ENCODE measurements at places on chromosomes 11 and 22.

DNA sequence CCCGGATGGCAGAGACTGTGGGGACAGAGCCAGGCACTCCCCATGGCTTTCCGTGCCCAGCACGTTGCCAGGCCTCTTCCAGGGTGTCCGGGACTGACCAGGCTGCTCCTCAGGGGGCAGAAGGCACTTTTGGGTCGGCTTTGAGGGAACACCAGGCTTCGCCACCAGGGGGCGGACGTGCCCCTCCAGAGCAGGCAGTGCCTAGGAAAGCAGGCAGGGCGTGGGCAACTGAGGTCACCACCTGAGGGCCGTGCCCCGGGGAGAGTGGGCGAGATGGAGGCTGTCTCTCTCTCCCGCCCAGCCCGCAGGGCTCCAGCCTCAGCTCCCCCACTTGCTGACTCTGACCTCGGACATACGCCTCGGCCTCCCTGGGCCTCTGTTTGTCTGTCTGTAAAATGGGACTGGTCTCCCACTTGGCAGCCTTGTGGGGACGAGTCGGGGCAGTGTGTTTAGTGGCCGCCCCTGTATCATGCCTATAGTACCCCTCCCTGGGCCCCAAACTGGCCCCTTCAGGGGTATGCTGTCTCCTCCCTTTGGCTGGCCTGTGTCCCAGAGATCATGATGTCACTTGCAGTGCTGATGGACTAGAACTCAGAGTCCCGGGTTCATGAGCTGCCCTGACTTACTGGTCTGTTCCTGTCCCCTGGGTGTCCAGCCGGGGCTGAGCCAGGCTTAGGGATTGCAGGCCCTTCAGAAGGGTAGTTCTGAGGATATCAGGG lies 4.4 kb upstream of the PRR5 start:
- peak; percentile 85 for DNase-seq

DNA sequence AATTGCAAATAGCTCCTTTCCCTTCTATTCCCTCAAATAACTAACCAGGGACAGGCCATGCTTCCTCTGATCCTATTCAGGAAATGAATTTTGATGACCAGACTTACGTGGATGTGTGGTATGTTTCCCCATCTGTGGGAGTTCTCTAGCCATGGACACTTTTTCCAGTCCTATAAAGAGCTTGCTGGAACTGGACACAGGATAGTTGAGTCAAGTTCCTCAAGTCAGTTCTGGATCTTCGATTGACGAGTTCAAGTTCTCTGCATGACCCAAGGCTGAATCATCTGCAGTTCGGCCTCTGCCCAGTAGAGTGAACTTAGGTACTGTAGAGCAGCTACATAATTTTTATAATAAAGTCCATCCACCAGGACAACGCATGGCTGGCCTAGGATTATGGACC lies 52.7 kb upstream of the CCND1 start:
- DNase-seq = no peak

GRCh38 chr11:2092956-2093412 lies 46.2 kb downstream of the IGF2 start:
- DNase-seq = no peak

GRCh38 chr11:34149786-34150185 lies 44.4 kb downstream of the NAT10 start:
- DNase-seq = peak; percentile 43

- DNase-seq = no peak
Observed at GRCh38 chr22:46315976-46316375, 19.3 kb downstream of the GTSE1 start.

- no peak for DNase-seq
Observed at GRCh38 chr22:37909766-37910165, 3.7 kb downstream of the MICALL1 start.

GRCh38 chr22:20094197-20094807 lies 14.3 kb downstream of the DGCR8 start:
- DNase-seq = no peak

GRCh38 chr11:65576867-65577755 lies 1.3 kb downstream of the EHBP1L1 start:
- DNase-seq = peak; percentile 96

GRCh38 chr22:37848587-37849088 lies 581 bp upstream of the EIF3L start:
- DNase-seq = peak; percentile 48

DNA sequence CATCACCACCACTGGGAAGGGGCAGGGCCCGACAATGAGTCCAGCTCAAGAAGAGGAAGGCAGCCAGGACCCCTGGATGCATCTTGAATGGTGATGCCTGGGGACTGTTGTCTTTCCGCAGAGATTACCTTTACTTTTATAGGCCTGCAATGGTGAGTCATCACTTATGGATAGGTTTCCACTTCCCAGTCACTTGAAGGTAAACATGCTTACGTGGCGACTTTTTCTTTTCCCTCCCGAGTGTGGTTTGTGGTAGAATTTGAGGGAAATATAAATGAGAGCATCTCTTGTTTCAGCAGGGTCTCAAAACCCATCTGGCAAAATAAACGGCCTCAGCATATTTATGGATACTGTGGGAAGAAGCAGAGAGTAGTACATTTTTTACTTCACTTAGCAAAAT lies at the start of gene MMP13:
Gene MMP13, minus strand, starts transcription at position 109 of the 400 bp plus-strand sequence. Its CDS starts 27 bp downstream, at position 82.
- no peak for DNase-seq

DNA sequence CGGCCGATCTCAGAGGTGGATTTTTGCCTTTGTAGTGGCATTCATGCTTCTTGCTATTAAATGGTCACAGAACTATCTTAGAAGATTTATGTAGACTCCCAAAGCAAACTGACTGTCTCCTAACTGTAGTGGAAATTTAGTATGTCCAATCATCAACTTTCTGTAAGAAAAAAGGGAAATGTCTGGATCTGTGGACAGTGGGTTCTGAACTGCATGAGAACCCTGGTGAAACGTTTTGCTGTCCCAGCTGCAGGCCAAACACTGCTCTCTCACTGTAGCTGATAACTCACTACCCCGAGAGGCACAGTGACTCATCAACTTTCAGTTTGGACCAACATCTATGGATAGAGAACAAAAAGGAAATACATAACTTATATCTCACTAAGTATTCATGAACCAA lies 387.1 kb downstream of the SOX6 start:
- DNase-seq = peak; percentile 81

- no peak for DNase-seq
Observed at GRCh38 chr11:1739576-1739975, 10.8 kb downstream of the IFITM10 start.

- peak; percentile 53 for DNase-seq
Observed at GRCh38 chr22:39306456-39307361, 12.7 kb downstream of the RPL3 start.

GRCh38 chr11:14376920-14377319 lies 17.9 kb upstream of the RRAS2 start:
- no peak for DNase-seq

GRCh38 chr22:29917052-29917902 lies 34.3 kb downstream of the MTMR3 start:
- DNase-seq = no peak

DNA sequence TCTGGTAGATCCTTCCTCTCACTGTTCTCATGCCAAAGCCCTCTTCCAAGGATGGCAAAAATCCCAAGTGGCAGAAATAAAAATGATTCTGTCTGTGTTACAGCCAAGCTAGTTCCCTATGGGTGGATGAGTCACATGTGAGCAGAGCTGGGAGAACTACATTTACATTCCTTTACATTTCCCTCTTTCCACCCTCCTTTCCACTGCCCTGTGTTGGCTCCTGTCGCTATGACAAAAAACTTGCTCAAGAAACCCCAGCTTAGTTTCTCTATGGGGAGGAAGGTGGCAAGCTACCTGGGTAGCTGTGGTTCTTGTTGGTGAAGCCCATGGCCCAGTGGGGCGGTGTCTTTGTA lies 10.2 kb upstream of the DDB2 start:
- peak; percentile 53 for DNase-seq

GRCh38 chr11:3154001-3154599 lies 11.0 kb downstream of the OSBPL5 start:
- no peak for DNase-seq

DNA sequence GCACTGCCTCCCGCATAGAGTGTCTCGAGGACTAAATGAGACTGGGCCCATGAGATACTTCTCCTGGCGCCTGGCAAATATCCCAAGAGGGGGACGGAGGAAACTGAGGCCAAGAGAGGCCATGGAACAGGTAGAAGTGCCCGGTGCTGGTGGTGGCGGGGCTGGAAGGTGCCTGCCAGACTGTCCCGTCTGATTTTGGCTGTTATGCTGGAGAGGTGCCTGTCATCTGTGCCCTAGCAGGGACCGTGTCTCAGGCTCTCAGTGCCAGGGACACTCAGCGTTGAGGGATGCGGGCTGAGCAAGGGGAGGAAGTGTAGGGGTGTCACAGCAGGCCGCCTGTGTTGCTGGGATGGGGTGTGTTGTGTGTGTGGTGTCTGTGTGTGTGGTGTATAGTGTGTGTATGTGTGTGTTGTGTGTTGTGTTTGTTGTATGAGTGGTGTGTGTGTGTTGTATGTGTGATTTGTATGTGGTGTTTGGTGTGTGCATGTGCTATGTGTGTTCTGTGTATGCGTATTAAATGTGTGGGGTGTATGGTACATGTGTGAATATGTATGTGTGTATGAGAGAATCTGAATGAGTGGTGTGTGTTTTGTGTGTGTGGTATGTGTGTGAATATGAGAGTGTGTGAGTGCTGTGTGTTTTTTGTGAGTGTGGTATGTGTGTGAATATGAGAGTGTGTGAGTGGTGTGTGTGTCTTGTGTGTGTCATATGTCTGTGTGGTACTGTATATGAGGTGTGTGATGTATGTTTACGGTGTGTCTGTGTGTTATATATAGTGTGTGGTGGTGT lies 21.3 kb upstream of the SHISAL1 start:
- DNase-seq = no peak

DNA sequence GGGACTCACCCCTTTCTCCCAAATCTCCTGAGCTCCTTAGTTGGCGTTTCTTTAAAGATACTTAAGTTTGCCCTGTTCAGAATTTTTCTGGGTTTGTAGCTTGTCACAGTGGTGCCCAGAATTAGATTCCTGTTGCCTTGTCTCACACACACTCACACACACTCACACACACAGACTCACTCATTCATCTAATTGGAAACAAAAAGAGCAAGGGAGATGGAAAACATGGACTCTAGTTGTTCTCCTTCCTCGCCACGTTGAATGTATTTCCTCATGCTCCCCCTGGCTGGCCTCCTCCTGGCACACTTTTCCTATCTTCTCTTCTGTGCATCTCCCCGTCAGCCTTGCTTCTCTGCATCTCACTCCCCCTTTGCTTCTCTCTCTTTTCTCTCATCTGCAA lies 752.3 kb downstream of the NTM start:
- DNase-seq = no peak

GRCh38 chr11:9222654-9223053 lies 42.5 kb downstream of the DENND5A start:
- no peak for DNase-seq

DNA sequence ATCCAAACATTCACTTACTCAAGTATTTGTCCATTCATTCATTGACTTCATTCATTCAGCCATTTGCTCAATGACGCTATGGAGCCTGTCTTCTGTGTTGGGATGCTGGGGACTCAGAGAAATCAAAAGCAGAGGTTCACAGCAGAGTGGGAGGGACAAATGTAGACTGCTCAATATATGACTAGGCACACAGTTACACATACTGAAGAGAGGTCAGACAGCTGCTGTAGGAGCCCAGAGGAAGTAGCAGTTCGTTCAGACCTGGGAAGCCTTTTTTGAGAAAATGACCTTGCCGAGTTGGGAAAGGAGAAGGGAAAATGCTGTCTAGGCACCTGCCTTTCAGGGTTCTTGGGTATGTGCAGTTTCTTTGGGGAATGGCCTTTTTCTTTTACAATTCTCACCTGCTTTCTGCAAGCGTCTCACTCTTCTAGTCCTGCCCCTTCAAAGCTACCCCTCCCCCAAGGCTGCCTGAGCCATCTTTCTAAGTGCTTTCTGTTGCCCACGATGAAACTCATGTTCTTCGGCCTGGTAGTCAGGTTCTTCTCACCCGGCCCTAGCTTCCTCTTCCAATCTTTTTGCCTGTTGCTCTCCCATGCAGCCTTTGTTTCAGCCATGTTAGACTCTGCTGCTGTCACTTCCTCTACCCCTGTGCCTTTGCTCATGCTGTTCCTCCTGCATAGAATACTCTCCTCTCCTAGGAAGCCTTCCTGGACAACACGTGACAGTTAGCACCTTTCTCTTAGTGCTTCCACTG lies 4.2 kb upstream of the UVRAG start:
- DNase-seq = peak; percentile 67

- no peak for DNase-seq
Observed at GRCh38 chr11:33373636-33374035, 116.5 kb downstream of the HIPK3 start.

GRCh38 chr11:96221244-96222070 lies 121.5 kb downstream of the MAML2 start:
- DNase-seq = no peak

Data from suppressor macrophage treated with lipopolysaccharide for 1 hour (primary cell).